ENCODE measurements at places on chromosomes 1 and 21.

DNA sequence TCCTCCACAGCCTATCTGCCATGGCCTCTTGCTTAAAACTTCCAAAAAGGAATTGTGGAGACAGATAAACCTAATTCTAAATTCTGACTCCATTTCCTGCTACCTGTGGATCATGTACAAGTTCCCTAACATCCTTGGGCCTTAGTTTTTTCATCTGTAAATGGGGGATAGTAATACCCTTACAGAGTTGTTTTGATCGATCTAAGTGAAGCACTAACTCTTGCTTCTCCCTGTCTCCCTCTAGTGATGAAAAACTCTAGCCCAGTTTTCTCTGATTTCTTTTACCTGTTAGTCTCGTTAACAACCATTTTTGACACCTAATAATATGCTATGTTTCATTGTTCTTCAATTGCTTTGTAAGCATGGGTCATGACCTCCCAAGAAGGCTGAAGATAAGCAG, 65.9 kb downstream of the TM2D1 start:
- DNase-seq, result no peak

DNA sequence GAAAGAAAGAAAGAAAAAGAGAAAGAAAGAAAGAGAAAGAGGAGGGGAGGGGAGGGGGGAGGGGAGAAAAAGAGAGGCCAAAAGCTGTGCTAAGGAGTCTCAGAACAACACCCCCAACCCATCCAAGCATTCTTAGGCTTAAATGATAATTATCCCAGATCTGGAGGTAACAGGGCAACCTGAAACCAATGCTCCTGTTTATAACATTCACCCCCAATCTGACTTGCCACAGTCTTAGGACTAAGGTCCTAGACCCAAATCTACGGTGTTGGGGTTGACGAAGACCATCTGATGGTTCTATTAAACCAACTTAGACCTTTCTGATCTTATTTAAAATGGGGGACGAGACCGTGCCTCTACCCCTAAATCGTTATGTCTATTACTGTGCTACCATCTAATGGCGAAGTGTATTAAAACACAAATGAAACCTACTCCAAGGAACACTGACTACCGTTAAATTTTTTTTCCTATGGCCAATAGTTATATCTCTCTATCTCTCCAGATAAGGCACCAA, 119.3 kb upstream of the CDC42BPA start:
- DNase-seq, result peak; percentile 70

DNA sequence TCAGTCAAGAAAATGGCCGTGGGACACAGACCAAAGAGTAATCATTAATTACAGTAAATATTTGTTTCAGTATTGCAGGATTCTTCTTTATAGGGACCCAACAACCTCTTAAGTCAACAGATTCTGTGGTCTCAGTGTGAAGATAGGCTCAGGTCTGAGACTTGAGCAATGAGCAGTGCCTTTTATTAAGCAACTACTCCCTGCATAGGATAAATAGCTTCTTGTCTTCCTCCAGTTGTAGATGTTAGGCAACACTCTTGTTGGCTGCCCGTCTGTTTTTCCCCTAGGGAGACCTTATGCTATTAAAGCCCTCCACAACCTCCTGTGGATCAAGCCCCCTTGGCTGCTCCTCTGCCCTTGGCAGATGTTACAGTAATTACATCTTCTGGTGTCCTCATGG, 1.8 kb upstream of the OMA1 start:
- no peak for DNase-seq

DNA sequence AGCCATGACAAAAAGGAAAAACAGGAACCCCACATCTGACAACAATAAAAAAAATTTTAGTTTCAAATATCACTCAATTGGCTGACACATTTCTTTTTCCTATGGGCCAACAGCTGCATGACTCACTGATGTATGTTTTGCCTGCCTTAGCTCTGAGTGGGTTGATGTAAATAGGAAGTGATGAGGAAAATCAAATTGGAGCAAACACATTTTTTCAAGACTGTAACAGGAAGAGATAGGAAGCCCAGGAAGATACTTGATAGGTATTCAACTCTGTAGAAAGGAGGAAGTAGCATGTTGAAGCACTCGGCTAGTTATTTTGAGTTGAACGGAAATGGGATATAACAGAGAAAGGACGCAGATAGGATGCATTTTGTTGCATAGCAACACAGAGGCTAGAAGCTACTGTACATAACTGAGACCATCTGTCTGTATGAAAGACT, 168.0 kb upstream of the NR5A2 start:
- peak; percentile 78 for DNase-seq

- DNase-seq, result peak; percentile 80
Observed at GRCh38 chr1:41454406-41454805, 30.1 kb downstream of the EDN2 start.

DNA sequence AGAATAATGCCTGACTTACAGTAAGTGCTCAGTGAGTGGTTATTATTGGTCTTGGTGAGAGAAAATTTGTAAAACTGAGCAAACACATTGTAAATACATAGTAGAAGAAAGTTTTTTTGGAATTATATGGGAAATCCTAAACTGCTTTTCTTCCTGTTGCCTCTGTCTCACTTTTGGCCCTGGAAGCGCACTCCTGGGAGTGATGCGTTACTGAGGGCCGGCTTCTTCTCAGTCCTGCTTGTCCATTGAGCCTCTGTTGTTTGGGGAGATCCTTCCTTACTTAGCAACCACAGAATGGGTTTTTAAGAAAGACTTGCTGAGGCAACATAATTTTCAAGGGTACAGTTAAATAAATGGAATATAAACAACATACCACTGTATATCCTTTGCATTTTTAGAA, 166.0 kb downstream of the EDEM3 start:
- DNase-seq, result no peak

DNA sequence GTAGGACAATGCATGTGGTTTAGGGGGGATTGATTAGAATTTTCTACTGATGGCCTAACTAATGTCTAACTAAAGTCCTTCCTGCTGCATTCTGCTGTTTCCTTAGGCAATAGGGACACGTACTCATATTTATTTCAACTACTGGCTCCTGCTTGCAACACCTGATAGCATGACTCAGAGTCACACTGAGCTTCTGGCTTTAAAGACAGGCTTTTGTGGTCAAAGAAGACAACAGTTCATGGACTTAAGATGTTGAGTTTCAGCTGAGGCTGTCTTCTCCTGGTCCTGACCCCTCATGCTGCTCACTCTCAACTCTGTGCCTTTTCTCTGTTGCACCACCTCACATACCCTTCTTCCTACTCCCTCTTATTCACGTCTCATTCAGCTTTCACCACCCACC, 29.1 kb upstream of the TRABD2B start:
- DNase-seq, result no peak

DNA sequence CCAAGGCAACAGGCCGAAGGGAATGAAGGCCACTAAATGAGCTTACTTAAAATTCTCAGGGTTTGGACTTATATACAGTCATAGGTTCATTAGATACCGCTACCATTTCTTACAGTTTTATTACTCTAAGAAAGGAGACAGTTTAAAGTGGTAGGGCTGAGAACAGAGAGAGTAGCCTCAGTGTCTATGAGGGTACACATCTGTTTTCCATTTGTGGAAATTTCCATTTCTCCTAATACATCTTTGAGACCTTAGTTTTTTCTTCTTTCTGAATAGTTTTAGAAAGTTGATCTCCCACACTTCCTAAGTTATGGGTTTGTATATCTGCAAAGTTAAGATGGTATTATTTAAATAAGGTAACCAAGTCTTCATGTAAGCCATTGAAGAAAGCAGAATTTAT, 1279.1 kb downstream of the NCAM2 start:
- DNase-seq, result no peak

- DNase-seq, result peak; percentile 94
Observed at GRCh38 chr1:161115132-161115711, 2.6 kb downstream of the PFDN2 start.

DNA sequence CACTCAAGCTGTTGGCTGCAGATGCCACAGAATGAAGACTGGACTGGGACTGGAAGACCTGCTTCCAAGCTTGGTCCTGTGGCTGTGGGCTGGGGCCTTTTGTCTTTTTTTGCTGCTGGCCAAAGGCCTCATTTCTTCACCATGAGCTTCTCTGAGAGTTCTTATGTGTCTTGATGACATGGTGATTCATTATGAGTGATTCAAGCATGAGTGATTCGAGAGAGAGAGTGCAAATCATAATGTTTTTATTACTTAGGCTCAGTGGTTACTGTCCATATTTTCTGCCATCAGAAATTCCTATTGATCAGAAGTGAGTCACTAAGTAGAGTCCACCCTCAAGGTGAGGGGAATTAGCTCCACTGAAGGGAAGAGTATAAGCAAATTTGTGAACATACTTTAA, 94.0 kb downstream of the PCP4 start:
- no peak for DNase-seq

GRCh38 chr1:226404063-226404903, 3.6 kb downstream of the PARP1 start:
- no peak for DNase-seq

GRCh38 chr1:9453375-9453774, 85.9 kb upstream of the SLC25A33 start:
- DNase-seq, result no peak

GRCh38 chr1:228955691-228956090, 220.4 kb downstream of the RHOU start:
- no peak for DNase-seq

DNA sequence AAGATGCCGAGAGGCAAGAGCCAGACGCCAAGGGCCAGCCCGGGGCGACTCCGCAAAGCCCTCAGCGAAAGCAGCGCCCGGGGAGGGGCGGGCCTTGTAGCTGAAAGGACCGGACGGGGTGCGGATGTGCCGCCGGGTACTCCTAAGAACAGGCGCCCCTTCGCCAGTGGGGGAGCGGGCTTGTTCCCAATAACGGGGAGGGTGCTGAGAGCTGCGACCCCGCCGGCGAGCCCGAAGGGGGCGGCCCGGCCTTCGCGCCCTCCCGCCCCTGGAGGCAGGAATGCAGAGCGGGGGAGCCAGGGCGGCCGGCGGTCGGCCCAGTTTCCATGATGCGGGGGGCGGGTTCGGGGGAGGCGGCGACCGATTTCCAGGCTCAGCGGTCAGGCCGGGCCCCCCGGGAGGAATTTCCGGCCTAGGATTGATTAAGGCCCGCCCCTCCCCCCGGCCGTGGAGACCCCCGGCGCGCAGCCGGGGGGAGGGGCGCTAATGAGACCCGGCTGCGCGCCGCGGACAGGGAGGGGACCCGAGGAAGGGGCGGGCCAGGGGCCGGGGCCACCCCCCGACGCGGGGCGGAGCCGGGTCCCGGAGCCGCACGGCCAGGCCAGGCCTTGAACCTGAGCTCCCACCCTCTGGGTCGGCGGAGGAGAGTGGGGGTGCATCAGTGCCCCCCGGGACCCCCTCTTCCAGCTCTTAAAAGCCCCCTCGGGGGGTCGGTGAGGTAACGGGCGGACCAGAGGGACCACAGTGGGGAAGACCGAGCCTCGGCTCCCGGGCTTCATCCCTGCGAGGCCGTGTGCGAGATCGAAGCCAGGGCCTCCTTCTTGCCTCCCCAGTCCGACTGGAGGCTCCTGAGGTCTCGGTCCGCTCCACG, 898 bp upstream of the TMEM200B start:
- DNase-seq, result peak; percentile 70

- DNase-seq, result no peak
Observed at GRCh38 chr1:42774928-42775526, 8.0 kb downstream of the C1orf50 start.

GRCh38 chr1:35557118-35557610, at the start of gene KIAA0319L:
Gene KIAA0319L (minus strand): TSS chr1:35557403. CDS start chr1:35554491, 2,912 bp downstream.
- DNase-seq, result peak; percentile 85

- DNase-seq, result no peak
Observed at GRCh38 chr21:31772674-31773555, 41.0 kb upstream of the SCAF4 start.

DNA sequence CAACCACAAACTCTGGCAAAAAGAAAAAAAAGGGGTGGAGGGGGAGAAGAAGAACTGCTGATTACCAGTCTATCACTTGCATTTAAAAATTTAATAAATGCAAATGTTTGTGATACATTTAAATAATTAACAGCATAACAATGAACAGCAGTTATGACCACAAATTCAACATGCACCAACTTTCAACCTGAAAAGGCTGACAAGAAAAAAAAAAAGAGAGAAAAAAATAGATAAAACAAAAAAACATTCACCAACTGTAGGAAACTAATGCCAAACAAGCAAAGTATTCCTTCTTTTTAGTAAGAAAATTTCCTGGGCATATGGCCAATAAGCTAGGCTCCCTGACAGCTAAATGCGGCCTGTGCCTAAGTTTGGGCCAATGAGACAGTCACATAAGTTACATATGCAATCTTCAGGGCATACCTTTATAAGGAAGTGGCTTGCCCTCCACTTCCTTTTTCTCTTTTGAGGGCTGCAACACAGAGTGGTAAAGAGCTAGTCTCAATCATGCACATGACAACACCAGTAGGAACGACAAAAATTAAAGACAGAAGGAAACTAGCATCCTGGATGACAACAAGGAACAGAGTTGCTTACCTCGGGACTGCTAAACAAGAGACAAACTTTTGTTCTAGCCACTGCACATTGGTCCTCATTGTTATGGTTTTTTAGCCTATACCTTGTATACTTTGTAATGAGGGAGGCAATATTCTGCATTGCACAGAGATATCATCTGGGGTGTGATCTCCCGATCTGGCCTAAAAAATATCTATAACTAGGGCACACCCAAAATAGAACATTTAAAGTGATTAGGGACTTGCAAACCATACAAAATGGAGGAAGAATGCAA, 24.2 kb upstream of the PHTF1 start:
- DNase-seq, result peak; percentile 67

- no peak for DNase-seq
Observed at GRCh38 chr1:158150523-158150922, 30.2 kb upstream of the CD1D start.

GRCh38 chr1:44684525-44684924, 10.0 kb downstream of the ARMH1 start:
- no peak for DNase-seq

GRCh38 chr21:39843483-39843882, 23.8 kb upstream of the PCP4 start:
- no peak for DNase-seq

DNA sequence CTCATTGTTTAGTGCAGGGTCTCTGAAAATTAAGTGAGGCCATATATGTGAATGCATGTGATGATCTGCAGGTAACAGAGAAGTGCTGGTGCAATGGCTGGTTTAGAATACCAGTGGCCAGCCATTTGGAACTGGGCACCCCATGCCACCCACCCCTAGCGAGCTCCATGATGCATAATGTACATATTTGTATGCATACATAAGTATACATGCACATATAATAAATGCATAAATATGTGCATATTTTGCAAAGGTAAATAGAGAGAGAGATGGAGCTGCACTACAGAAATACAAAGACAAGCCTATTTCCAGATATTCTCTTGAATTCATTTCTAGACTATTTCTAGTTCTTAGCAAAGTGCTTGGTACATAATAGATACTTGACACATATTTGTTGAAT, 68.5 kb upstream of the IGSF21 start:
- DNase-seq, result no peak

Data from RPMI7951 (cell line).